ENCODE measurements at places on chromosomes 3 and 15. TPM values are rescaled to one million over a fixed set of nuclear protein-coding genes. Genes with fewer than 3 reads are reported as not detected.

C3orf85 gene
- polyA plus RNA-seq: 40.4 TPM

ASB14 gene
- polyA plus RNA-seq: not detected

MED12L gene
- polyA plus RNA-seq: 0.13 TPM

PLCB2 gene
- 4.4 TPM for polyA plus RNA-seq

PEX5L gene
- polyA plus RNA-seq: 0.32 TPM

Measured in kidney (tissue), 22 donors.